ENCODE measurements at places on chromosomes 12 and 14. TPM values are rescaled to one million over a fixed set of nuclear protein-coding genes. Genes with fewer than 3 reads are reported as not detected.

The CPM gene
- total RNA-seq: 6.6 TPM

The ASPG gene
- total RNA-seq: 28.2 TPM

The CD163 gene
- 64.5 TPM for total RNA-seq

The CBLN3 gene
- total RNA-seq: 2.3 TPM

The OR10AD1 gene
- not detected for total RNA-seq

The CFAP54 gene
- 0.10 TPM for total RNA-seq

The KRT75 gene
- total RNA-seq: not detected

The SMCO2 gene
- total RNA-seq: not detected

The RNFT2 gene
- total RNA-seq: 0.45 TPM

The KRT73 gene
- not detected for total RNA-seq

The LALBA gene
- total RNA-seq: not detected

The PPM1H gene
- 8.5 TPM for total RNA-seq

The RDH16 gene
- 0.12 TPM for total RNA-seq

The CFAP251 gene
- 0.92 TPM for total RNA-seq

The CCDC175 gene
- total RNA-seq: not detected

The SRRM4 gene
- 0.42 TPM for total RNA-seq

The CCDC38 gene
- total RNA-seq: 0.15 TPM

The SIX1 gene
- not detected for total RNA-seq

The HOTAIR gene
- not detected for total RNA-seq

The CSAD gene
- 9.6 TPM for total RNA-seq

The CLEC7A gene
- total RNA-seq: 2.8 TPM

The KRT82 gene
- not detected for total RNA-seq

The GPR68 gene
- total RNA-seq: 0.35 TPM

The OGFOD2 gene
- total RNA-seq: 15.4 TPM

The GPR132 gene
- total RNA-seq: 1.3 TPM

The LIN7A gene
- 14.4 TPM for total RNA-seq

The PNP gene
- 6.5 TPM for total RNA-seq
